GM12864 (cell line): ENCODE measurements at places on chromosomes 7 and 10.

DNA sequence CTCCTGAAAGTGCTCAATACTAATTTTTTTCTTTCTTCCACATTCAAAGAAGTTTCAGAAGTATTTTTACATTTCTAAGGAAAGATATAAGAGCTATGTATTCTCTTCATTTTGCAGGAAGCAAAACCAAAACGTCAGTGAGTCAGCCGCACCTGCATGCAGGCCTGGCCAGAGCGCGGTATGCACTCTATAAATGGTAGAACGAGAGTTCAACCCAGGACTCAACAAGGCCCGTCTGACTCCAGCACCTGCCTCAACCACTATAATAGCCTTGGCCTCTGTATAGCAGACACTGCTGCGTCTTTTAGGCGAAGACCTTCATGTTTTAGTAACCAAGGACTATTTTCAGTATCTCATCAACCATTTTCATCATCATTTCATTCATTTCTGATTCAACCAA is 113.2 kb downstream of the KMT2E start:
- DNase-seq, result no peak

- DNase-seq, result no peak
These were observed 191.2 kb downstream of the CXCL12 start for GRCh38 chr10:44193567-44194220.

GRCh38 chr10:1548146-1548545 is 189.2 kb downstream of the ADARB2 start:
- DNase-seq, result no peak

- no peak for DNase-seq
These were observed 151.5 kb downstream of the SLIT1 start for GRCh38 chr10:97034301-97034700.

DNA sequence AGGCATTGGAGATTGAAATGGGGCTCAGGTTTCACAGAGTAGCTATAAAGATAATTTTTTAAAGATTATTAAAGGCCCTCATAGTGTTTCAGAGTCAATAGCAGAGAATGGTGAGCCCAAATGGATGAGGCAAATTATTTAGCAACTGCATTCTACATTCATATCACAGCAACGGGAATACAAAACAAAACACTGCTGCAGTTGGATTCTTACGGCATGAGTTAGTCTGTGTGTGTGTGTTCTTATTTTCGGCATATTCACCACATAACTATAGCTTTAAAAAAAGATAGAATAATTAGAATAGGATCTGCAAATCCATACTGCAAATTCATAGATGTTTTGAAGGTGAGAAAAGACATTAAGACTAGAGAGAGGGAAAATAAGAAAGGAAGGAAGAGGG is 66.0 kb downstream of the SUGCT start:
- no peak for DNase-seq

DNA sequence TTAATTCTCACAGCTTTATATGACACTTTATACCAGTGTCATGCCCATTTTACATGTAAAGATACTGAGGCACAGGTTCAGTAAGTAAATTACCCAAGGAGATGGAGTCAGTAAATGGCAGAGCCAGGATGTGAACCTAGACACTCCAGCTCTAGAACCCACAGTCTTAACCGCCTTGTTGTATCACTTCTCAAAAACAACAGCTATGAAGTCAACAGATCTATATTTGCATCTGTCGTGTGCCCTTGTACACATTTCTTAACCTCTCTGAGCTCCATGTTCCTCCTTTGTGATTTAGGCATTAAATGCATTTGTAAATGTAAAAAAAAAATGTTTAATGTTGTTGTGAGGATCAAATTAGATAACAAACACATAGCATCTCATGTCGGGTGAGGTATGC is 716.2 kb downstream of the SUGCT start:
- no peak for DNase-seq

DNA sequence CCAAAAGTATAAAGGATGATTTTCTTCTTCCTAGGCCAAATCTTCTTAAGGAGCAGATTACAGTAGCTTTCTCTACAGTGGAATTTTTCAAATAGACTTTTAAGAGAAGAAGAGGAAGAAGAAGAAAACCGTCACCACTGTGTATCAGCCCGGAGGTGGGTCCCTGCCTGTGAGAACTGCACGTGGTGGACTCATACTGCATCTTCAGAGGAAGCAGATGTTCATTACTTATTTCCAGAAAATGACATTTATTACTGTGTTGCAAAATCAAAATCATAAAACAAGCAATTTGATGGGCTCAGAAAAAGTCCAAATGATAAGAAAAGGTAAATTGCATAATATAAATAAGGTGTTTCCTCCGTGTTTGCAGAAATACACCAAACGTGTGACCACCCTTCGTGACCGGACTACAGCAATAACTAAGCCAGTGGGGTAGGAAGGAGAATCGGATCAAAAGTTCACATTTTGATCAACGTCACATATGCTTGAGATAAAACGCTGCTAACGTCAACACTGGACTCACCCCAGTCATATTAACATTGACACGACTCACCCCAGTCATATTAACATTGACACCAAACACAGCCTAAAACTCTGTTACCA is 179.2 kb downstream of the PTPRN2 start:
- DNase-seq, result no peak

GRCh38 chr7:100864263-100864845 is 2.8 kb upstream of the TRIP6 start:
- DNase-seq, result no peak

- no peak for DNase-seq
These were observed 225.1 kb upstream of the GRB10 start for GRCh38 chr7:51007551-51008505.

DNA sequence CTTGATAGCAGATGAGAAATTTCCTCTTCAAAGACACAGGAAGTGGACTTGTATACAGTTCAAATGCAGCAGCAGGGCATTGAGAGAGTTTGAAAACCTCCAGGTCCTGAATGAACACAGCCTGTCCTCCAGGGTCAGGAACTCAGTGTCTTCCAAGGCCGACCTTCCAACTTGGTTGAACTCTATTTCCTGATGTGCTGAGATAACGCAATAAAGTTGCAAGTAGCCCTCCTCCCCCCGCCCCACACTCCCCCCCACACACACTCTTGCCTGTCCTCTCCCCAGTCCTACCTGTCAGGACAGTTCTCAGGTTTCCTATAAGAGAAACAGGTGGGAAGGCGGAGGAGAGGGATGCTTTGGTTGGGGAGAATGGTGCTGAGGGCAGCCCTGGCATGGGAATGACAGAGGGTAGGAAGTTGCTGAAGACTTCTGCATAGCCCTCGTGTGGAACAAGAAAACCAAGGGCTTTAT is 90.0 kb downstream of the CCDC71L start:
- DNase-seq, result no peak
